Activated CD4-positive, alpha-beta T cell treated with anti-CD3 and anti-CD28 coated beads for 1 hour (primary cell): ENCODE measurements at places on chromosomes 2 and 18.

DNA sequence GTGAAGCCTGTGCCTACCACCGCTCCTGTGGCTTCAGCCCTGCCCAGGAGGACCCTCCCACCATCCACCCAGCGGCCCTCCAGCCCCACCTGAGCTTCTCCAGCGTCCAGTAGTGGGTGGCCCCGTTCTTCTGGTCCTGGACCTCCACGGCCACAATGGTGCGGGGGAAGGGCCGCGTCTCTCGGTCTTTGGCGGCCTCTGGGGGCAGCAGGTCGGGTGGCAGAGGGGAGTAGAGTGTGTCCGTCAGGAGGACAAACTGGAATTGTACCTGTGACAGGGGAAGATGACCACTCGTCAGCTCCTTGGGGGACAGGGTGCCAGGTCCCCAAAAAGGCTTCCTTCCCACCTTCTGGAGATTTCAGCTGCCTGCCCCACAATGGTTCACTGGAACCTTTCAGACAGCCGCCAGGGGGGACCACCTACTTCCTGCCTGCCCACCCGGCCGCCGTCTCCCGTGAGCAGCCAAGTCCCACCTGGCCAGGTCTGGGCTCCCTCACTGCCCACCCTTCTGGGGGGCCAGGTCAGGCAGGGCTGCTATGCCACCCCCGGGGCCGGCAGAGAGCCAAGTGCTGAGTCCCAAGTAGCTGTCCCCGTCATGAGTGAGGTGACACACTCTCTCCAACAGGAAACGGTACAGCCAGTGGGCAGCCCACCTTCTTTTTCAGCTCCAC lies 59.3 kb downstream of the KIF1A start:
- no peak for DNase-seq

DNA sequence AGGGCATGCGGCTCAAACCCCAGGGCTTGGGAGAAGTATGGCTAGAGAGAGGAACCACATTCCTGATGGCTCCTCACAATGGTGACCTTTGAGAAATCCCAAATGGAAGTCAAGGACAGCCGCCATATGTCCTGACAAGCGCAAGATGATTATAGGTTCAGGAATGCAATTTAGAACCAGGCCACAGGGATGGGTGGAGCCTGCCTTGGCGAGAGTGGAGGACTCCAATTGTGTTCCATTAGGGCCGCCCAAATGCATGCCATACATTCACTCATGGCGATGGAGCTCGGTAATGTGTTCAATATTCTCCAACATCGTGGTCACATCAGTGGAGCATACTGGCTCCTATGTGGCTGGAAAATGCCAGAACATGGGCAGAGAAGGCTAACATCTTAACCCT lies 662.9 kb upstream of the ID2 start:
- DNase-seq = no peak

DNA sequence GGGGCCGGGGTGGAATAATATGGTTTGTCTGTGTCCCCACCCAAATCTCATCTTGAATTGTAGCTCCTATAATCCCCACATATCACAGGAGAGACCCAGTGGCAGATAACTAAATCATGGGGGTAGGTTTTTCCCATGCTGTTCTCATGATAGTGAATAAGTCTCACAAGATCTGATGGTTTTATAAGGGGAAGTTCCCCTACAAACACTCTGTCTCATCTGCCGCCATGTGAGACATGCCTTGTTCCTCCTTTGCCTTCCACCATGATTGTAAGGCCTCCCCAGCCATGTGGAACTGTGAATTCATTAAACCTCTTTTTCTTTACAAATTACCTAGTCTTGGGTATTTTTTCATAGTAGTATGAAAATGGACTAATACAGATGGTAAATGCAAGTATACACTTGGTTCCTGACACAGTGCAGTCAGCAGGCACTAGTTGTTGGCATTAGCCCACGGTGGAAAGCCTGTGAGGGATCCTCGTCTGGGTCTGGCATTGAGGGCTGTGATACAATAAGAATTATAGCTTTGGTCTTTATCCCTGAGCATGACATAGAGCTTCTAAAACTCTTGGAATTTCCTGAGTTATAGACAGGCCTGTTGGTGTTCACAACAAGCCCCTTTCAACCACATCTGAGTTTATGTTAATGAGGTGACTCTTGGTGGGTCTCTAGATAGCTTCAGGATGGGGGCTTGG lies 135.8 kb downstream of the CABLES1 start:
- no peak for DNase-seq

GRCh38 chr2:147096671-147097070 lies 748.2 kb upstream of the ACVR2A start:
- DNase-seq = no peak

DNA sequence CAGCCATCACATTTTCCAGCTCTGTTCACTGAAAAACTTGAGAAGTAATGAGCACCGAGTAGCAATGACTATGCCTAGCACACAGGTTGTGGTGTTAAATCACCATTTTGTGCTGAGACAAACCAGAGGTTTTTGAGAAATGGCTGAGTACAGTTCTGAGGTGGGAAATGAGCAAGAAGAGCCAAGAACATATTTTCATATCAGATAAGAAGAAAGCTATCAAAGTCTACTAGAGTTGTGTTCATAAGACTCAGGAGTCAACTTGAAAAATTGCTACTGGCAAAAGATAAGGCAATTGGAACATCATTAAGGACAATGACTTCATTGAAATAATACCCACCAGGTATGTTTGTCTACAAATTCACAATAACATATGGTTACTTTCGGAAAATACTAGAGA lies 108.1 kb downstream of the RIT2 start:
- no peak for DNase-seq

DNA sequence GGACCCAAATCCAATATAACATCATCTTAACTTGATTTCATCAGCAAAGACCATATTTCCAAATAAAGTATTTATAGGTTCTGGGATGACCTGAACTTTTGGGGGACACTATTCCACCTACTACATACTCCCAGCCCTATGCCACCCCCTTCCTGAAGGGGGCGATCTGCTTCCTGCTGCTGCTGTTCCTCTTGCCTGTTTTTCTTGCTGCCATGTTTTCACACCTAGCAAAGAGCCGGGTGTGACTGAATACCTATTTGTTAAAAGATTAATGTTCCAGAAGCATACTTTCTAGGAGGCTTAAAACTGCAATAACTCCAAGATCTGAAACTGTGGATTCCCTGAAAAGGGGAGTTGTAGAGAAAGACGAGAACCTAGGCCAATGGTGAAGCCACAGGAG lies 89.7 kb downstream of the ICOS start:
- DNase-seq = no peak

DNA sequence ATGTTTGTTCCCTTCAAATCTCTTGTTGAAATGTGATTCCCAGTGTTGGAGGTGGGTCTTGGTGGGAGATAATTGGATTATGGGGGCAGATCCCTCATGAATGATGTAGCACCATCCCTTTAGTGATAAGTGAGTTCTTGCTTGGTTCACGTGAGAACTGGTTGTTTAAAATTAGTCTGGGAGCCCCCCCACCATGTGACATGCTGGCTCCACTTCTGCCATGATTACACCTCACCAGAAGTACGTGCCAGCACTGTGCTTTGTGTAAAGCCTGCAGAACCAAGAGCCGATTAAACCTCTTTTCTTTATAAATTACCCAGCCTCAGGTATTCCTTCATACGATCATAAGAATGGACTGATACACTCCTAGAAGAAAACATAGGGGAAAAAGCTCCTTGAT lies 10.1 kb downstream of the ABI2 start:
- no peak for DNase-seq

DNA sequence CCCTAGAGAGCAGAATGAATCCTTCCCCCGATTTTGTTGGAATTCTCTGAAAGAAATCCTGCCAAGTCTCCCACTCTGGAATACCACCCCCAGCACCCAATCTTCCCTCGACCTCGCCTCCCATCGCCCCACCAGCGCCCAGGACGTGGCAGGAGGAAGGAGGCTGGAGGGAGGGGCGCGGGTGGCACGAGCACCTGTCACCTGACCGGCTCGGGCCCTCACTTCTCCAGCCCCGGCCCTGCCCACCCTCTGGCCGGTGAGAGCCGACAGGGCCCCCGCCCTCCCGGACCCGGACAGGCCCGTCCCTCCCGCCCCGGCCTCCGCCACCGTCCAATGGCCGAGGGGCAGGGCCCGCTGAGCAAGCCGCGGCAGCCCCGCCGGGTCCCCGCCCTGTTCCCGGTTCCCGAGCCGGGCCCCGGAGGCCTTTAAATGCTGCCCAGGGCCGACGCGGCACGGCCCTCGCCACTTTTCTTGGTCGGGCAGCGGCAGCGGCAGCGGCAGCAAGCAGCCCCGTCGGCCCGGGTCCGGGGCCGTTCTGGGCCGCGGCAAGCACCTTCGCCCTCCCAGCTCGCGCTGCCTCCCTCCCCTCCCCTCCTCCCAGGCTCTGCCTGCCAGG lies at the start of gene LGALSL:
TSS of gene LGALSL (plus strand) at position 393 of the 616 bp plus-strand sequence. CDS start 384 bp downstream, outside the sequence.
- no peak for DNase-seq

GRCh38 chr2:67130531-67131256 lies 266.4 kb upstream of the ETAA1 start:
- DNase-seq = no peak

DNA sequence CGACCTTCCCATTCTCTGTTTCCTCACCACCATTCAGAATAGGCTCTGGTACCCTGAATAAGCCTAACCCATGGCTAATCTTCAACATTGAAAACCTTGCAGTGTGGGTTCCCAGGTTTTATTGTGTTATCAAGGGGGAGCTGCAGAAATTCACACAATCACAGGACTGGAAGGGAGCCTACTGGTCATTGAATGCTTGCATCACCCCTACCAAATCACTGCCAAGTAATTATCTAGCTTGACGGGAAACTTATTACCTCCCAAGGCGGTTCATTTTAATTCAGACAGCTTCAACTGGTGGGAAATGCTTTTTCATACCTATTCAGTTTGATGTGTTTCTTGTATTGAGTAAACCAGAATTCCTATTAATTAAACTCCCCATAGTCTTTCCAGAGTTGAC lies 33.6 kb upstream of the EFEMP1 start:
- no peak for DNase-seq

DNA sequence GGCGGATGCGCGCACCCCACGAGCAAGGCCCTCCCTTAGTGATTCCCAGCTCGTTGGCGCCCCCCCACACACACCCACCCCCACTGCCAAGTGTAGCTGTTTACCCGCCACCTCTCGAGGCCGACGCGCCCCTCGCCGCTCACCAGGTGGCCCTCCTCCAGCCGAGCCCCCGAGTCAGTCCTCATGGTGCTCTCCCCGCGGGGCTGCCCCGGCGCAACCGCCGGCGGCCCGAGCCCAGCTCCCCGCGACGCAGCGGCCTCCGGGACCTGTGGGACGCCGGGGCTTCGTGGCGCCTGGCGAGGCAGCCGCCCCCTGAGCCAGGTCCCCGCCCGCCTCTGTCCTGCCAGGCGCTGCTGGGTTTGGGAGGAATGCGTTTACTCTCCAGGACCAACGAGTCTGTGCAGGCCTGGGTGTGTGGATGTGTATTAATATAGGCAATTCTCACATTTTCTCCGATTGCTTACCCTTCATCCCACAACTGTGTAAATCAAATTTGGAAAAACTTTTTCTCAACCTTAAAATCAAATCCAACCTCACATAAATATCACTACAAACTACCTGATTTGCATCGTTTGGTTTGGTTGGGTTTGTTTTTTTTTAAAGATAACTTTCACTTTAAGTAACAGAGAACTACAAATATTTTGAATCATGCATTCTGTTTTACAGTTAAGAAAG lies at the start of gene TMEM237:
TSS of gene TMEM237 (minus strand) at position 288 of the 675 bp plus-strand sequence. CDS start at position 185, 103 bp downstream.
- no peak for DNase-seq

GRCh38 chr18:77103187-77103850 lies 29.3 kb downstream of the MBP start:
- no peak for DNase-seq

- DNase-seq = no peak
Measured at GRCh38 chr2:224722250-224722649, 6.1 kb upstream of the CCDC195 start.

- DNase-seq = peak; percentile 29
Measured at GRCh38 chr2:1140389-1141003, 189.8 kb downstream of the SNTG2 start.

- DNase-seq = no peak
Measured at GRCh38 chr2:215022418-215022817, 116.0 kb downstream of the ABCA12 start.

DNA sequence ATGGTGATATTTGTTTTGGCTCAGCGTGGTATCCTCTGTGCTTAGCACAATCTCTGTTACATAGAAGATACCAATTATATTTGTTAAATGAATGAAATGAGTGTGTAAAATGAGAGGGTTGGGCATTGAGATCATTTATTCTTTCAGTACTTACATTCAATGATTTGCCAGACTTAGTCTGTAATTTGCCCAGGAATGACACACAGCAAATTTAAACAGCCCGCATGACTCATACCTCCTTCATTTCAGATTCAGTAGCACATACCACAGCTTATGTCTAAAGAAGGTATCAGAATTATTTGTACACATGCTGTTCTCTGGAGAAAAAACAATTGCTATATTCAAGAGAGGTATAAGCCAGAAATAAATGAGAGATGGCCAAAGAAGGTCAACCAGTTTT lies 37.0 kb downstream of the KLHL14 start:
- no peak for DNase-seq

GRCh38 chr18:30991397-30991796 lies 51.1 kb downstream of the DSC3 start:
- DNase-seq = no peak

DNA sequence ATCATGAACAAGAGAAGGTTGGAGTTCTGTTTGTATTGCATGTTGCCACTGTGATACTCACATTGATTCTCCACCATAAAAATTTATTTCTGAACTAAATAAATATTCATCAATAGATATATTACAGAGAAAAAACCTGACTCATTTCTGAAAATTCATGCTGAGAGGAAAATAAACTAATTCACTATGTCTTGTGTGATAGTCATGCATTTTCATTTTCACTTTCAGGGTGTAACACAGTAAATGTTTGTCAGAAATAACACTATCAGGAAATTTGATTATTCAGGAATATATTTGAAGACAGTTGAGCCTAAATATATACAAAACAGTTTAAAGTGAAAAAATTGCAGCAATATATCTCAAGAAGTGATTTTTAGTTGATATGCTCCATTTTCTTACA lies 335.2 kb downstream of the KCNJ3 start:
- no peak for DNase-seq

GRCh38 chr2:85678377-85678776 lies 10.4 kb upstream of the SFTPB start:
- DNase-seq = no peak

DNA sequence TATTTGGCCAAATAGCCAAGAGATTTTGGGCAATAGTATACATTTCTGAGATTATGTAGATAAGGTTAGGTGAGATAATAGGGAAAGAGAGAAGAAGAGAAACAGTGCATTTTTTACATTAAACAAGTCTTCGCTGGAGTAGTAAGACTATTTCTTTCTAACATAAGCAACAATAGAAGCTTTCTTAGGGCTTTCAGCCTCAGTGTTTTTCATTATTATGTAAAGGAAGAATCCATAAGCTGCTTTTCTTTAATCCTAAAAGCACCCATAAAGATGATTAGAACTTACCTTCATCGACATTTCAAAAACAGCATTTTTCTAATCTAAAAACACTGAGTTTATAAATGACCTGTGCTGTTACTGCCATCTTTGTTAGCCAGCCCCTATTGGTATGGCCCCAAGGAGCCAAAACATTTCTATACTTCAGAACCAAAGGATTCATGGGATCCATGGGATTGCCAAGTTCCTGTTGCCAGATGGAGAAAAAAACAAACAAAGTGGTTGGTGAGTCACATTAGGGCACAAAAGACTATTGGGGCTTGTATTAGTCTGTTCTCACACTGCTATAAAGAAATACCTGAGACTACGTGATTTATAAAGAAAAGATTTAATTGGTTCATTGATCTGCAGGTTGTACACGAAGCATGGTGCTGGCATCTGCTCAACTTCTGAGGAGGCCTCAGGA lies 88.2 kb downstream of the SCG2 start:
- DNase-seq = no peak
